LHCN-M2 (cell line): ENCODE measurements at places on chromosomes 2 and 18.
A peak's percentile ranks its signal among the peaks of the same experiment; 100 is the strongest.

DNA sequence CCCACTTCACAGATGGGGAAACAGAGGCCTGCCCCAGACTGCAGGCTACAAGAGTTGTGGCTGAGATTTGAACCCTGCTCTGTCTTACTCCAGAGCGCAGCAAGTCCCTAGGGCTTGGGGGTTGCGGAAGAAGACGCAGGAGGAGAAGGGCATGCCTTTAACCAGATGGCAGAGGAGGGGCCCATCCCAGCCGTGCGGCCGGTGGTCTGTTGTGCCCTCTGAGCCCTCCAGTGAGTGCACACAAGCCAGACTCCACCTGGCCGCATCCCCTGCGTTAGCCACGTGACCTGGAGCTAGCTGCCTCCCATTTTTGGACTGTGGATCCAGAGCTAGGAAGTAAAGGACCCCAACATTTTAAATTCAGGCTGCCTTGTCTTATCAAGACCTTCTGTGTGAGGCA is 2.8 kb downstream of the KCNIP3 start:
- no peak for DNase-seq

- DNase-seq = peak; percentile 15
Measured at GRCh38 chr18:6616981-6617380, 112.5 kb upstream of the ARHGAP28 start.

DNA sequence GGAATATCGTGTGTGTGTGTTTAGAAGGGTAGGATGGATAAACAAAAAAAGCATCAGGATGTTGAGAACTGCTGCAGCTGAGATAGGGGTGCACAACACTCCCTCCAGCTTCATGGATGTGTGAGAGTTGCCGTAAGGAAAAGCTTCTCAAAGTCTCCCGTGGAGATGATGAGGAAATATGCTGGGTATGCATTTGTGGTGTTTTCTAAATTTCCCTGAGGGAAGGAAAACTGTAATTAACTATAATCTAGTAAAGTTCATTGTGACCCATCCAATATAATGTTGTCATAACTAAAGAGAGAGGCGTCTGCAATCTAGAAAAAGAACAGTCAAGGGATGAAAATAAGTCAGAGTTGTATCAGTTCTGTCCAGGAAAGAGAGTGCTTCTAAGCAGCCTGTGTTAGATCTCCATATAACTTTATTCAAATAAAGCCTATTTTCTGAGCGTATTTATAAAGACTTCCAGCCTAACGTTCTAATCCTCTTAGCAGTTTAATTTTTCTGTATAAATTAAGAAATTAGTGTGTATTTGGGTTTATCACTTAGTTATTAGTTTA is 7.3 kb upstream of the LMAN2L start:
- no peak for DNase-seq

DNA sequence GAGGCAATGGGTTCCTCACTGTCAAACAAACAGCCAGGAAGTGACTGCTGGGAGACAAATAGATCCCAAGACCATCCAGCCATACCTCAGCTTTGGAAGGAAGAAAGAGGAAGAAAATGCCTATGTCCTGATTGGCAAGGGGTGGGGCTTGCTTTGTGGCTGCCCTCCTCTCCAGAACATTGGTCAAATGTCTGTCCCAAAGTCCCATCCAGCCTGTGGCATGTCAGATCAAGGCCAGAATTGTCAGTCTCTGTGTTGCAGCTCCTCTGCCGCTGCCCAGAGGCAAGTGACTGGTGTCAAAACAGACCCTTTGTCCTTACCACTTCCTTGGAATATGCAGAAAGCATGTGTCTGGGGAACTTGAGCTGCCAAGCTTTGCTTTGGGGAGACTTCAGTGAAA is 63.0 kb upstream of the SMAD2 start:
- DNase-seq = no peak

- no peak for DNase-seq
Measured at GRCh38 chr2:207499114-207499513, 30.6 kb upstream of the CREB1 start.

- peak; percentile 81 for DNase-seq
Measured at GRCh38 chr2:55585451-55586080, 31.9 kb downstream of the PPP4R3B start.

GRCh38 chr2:55080204-55080738 is 30.0 kb upstream of the RTN4 start:
- no peak for DNase-seq

- DNase-seq = no peak
Measured at GRCh38 chr2:55025082-55025481, 25.2 kb downstream of the RTN4 start.

GRCh38 chr2:25784404-25784803 is 93.9 kb downstream of the ASXL2 start:
- no peak for DNase-seq

- DNase-seq = no peak
Measured at GRCh38 chr2:45968946-45969584, 317.6 kb downstream of the PRKCE start.

- DNase-seq = no peak
Measured at GRCh38 chr2:166882851-166883250, 5.4 kb upstream of the XIRP2 start.

GRCh38 chr2:134307334-134307733 is 53.5 kb downstream of the MGAT5 start:
- DNase-seq = no peak

DNA sequence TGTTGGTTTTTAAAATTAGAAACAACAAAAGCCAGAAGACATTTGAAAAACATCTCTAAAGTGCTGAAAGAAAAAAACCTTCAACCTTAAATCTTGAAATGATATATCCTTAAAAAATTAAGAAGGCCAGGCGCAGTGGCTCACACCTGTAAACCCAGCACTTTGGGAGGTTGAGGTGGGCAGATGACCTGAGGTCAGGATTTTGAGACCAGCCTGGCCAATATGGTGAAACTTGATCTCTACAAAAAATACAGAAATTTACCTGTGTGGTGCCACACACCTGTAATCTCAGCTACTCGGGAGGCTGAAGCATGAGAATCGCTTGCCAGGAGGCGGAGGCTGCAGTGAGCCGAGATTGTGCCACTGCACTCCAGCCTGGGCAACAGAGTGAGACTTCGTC is 87.7 kb upstream of the SIX2 start:
- DNase-seq = no peak

DNA sequence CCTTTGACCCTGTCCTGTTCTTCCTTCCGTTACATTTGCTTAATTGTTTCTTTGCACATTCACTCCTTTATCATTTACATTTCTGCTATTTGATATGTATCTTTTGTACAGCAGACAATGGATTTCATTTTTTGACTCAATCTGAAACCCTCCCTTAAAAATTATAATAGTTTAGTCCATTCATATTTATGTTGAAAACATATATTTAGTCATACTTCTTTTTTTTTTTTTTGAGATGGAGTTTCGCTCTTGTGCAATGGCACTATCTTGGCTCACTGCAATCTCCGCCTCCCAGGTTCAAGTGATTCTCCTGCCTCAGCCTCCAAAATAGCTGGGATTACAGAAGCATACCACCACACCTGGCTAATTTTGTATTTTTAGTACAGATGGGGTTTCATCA is 95.3 kb upstream of the TGFA start:
- no peak for DNase-seq

DNA sequence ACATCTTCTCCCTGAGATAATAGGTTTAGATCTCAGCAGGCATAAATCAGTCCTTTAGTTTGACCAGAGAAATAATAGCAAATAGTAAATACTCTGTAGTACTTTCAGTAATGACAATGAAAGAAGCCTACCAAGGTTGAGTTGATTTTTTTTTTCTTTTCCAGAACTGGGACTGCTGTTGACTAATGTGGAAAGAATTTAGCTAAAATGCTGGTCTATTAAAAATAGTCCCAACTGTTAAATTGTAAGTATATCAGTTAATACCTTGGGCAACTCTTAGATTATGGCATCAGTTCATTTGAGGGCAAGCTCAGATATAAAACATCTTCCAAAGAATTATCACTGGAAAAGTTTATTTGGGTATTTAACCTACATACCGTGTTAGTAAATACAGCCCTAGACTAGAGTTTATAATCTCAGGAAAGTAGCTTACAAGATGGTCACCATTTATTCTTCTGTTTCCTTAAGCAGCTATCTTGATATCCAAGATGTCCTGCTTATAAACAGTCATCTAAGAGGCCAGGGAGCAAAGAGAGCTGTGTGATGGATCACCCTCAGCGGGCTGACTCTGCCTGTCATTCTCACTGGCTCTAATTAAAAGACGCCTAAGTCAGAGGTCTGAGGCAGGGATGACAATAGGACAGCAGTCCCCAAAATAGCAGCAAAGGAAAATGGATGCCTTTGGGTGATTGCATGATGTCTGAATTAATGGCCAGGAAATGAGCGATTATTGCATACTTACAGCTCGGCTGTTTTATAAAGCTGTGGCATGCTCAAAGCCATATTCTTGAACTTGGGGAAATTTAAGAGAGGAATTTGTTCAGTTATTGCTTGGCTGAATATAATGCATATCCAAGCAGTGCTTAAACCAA is 121.3 kb downstream of the MTX2 start:
- peak; percentile 17 for DNase-seq

- DNase-seq = peak; percentile 22
Measured at GRCh38 chr2:42839809-42840501, 47.6 kb upstream of the HAAO start.

DNA sequence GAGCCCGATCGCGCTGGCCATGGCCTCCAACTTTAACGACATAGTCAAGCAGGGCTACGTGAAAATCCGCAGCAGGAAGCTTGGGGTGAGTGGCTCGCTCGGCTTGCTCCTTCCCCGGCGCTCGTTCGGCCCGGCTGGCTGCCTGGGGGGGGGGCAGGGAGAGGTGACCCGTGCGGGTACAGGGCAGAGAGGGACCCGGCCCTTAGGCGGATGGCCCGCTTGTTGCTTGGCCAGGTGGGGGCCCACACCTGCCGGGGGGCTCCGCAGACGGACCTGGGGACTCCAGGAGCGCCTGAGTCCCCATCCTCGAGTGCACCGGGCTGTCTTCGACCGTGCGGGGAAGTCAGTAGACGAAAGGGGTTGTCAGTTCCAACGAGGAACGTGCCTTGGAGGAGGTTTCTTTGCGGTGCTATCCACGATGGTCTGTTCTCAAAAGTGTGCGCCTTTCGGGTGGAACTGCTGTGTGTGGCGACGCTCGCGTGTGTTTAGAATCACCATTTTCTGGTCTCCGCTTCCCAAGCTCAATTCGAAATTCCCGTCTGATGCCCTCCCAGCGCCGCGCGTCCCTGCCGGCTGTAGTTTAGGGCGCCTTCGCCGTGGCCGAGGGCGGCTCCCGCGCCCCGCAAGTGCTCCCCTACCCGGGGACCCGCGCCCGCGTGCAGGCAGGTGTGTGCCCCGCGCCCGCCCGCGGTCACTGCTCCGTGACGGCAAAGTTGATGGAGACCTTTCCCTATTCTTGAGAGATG is 711 bp downstream of the DOK6 start:
- no peak for DNase-seq

DNA sequence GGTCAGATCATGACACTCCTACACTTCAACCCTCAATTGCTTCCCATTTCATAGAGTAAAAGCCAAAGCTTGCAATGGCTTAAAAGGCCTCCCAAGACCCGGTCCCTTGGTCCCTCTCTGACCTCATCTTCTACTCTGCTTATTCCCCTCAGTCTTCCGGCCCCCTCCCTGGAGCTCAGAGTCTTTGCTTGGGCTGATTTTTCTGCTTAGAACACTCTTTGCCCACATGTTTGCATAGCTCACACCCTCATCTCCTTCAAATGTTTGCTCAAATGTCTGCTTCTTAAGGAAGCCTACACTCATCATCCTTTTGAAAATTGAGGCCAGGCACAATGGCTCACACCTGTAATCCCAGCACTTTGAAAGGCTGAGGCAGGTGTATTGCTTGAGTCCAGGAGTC is 65.6 kb upstream of the CAPN13 start:
- DNase-seq = no peak
